Neural progenitor cell (in vitro differentiated cells): ENCODE measurements at places on chromosomes 5 and 9.

GRCh38 chr5:181088289-181088688 is 42.7 kb downstream of the OR2V1 start:
- DNase-seq = peak; percentile 65

DNA sequence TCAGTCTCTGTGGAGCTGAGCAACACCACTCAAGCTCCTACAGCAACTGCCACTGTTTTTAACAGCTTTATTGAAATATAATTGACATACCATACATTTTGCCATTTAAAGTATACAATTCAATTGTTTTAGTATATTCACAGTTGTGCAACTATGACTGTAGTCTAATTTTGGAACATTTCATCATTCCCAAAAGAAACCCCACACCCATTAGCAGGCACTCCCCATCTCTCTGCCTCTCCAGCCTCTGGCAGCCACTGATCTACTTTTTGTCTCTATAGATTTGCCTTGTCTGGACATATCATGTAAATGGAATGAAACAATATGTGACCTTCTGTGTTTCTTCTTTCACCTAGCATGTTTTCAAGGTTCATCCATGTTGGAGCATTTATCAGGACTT is 43.5 kb downstream of the RUSC2 start:
- DNase-seq = no peak

GRCh38 chr5:128766406-128766805 is 198.9 kb upstream of the SLC27A6 start:
- no peak for DNase-seq

DNA sequence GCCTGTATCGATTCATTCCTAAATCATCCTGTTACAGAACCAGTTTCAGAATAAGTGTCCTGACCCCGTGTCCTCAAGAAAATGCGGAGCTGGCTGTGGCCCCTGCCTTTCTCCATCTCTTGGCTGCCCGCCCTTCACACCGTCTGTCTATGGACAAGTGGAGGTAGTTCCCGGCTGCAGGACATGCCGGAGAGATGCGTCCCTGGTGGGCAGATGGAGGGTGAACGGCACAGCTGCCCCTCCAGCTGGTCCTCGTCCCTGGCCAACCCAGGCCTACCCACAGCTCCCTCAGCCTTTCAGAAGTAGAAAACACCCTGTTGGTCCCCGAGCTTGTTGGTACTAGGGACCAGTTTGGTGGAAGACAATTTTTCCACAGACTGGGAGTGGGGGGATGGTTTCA is 14.8 kb upstream of the EXOC3 start:
- DNase-seq = no peak

DNA sequence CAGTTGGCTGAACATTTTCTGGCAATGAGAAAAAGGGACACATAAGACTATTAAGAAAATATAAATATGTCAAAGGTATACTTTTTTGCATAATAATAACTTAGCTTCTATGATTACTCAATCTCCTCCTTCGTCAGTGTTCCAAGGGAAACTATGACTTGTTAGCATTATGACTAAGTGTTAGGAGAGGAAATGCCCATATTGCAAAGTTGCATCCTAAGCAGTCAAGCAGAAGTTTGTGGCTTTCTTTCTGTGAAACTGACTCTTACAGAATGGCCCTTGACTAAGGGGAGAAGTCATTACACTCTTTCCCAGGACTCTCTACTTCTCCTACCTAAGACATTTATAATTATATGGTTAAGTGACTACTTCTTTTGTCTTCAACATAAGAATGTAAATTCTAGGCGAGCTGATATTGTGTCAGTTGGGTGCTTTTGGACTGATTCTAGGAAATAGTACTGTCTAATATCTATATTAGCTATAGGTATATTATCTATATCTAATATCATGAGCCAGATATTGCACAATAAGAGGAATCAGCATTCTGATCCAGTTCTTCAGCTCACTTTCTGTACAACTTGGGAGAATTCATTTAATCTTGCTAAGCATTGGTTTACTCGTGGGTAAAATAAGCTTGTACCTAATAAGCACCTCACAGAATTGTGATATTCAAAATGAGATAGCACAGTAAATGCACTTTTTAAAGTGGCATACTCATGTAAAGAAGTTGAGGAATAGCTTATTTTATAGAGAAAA is 16.4 kb upstream of the SPINK6 start:
- DNase-seq = no peak

DNA sequence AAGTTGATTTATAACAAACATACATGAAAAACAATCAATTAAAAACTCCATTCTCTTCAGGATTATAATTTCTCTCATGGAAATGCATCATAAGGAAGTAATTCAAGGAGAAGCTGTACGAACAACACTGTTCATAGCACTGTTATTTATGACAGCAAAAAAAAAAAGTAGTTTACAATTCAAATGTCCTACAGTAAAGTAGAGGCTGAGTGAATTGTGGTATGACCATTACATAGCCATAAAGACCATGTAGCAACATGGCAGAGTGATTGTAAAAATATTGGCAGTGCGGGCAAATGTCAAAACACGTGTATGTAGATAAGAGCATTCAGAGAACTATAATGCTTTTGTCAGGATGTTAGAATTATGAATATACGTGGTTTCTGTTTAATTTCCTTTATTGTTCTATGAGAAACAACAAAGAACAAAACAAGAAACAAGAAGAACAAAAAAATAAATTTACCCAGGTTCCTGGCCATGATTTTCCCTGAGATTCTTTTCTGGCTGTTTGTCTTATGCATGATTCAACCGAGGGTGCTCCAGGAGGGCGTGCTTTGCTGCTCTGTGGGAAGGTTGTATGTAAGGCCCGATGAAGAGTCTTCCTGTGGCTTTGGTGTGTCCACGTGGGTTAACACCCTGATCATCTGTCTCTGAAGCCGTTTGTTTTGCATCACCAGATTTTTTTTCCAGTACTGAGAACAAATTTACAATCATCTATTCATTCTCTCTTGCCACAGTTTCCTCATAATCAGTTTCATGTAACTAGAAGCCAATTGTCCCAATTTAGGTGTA is 28.8 kb downstream of the GCNT4 start:
- DNase-seq = no peak
